ENCODE measurements at places on chromosomes 2 and 18. TPM values are rescaled to one million over a fixed set of nuclear protein-coding genes. Genes with fewer than 3 reads are reported as not detected.

GRCh38 chr2:120394764-120395163, 48.8 kb downstream of the INHBB start:
- DNase-seq: no peak

GRCh38 chr2:118321432-118322105, 233.3 kb downstream of the INSIG2 start:
- no peak for DNase-seq

DNA sequence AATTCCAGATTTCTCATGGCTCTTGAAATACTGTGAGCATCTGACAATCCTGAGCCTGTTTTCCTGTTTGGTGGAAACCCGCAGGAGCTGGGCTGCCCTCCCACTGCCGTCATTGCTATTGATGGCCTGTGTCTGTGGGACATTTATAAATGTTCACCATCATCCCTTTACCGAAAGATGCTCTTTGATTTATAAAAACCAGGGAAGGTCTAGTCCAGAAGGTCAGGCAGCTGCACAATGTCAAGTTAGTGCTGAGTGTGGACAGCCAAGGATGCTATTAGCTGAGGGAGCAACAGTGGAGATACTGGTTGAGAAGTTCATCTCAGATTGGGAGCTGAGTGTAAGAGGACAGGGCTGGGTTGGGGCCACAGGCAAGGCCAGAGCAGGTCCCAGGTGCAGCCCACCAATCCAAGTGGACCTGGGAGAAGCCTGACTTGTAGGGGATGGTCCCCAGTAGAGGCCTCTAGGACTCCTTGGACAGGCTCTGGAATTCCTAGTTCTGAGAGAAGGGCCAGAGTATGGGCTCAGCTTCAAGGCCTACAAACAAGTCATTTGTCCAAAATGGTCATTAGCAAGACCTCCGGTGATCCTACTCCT, 55.1 kb downstream of the COPS8 start:
- no peak for DNase-seq

DNA sequence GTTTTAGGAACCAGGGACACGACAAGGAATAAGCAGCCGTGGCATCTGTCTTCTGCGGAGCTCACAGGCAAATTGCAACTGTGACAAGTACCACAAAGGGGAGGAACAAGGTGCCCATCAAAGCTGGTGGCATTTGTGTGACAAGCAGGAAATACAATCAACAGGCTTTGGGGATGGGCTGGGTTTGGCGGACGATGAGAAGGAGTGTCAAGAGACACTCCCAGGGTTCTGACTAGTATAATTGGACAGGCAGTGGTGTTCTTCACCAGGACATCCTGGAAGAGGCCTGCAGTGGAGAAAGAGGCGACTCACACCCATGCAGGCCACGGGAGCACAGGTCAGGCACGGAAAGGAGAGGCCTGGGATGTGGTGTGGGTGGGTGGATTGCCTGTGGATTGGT, 14.2 kb upstream of the SPATA3 start:
- no peak for DNase-seq

DNA sequence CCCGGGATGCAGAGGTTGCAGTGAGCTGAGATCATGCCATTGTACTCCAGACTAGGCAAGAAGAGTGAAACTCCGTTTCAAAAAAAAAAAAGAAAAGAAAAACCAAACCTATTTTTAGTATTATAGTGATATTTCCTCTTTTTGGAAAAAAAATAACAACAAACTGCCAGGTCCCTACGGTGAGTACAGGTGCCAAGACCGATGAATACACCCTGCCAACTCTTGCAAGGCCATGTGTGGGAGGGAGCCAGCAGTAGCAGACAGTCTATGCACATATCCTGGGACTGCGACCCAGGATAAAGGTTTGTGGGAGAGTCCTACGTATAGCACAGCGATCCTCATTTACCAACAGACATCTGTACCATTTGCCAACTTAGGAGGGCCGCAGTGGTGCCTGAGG, 69.6 kb upstream of the DNMT3A start:
- DNase-seq: no peak

- no peak for DNase-seq
These were observed 159.3 kb upstream of the GULP1 start for GRCh38 chr2:188132385-188132784.

GRCh38 chr2:157735532-157735931, 106.9 kb upstream of the ACVR1C start:
- no peak for DNase-seq

DNA sequence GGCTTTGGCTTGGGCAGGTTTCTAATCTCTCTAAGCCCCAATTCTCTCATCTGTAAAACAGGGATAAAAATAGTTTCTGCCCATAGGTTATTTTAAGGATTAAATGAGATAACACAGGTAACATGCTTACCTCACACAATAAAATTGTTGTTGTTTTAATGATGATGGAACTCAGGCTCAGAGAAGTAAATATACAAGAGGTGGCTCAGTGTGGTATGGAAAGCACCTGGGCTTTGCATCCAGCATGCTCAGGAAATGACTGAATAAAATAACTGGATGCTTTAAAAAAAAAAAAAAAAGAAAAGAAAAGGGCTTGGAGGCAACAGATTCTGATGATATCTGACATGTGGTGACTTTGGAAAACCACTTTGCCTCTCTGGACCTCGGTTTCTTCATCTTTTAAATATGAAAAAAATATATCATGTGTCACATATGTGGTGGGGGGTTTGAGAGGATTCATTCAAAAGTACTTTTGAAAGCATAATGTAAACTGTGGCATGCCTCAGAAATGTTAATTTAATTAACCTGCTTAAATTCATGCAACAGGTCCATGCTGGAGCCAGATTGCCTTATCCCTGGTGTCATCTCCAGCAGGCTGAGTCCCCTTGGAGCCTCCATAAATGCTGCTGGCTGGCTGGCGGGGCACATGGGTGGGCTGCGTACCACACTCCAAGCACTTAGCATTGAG, 112.8 kb upstream of the CDC42EP3 start:
- no peak for DNase-seq

DNA sequence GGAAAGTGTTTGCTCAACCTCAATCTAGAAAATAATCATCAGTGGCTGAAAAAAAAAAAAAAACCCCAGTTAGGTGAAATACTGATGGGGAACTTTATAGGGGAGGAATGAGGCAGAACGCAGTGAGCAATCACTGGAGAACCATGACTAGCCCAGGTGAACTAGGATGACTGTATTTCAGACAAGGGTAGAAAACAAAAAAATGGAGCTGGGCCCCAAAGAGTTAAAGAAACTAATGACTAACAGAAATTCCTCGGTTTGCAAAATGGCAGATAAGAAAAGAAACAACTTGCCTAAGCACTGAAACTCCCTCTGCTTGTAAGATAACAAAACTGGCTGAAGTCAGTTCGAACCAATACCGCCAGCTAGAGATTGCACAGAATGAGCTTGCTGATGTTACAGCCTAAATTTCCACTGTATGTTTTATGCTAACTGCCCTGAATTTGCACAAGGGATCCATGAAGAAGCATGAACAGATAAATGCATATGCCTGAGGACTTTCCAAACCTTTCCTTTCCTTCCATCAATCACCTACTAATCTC, 245.9 kb downstream of the METTL4 start:
- DNase-seq: no peak

GRCh38 chr2:215382480-215382879, 53.4 kb downstream of the FN1 start:
- no peak for DNase-seq

GRCh38 chr2:29744976-29745375, 176.4 kb downstream of the ALK start:
- DNase-seq: no peak

DNA sequence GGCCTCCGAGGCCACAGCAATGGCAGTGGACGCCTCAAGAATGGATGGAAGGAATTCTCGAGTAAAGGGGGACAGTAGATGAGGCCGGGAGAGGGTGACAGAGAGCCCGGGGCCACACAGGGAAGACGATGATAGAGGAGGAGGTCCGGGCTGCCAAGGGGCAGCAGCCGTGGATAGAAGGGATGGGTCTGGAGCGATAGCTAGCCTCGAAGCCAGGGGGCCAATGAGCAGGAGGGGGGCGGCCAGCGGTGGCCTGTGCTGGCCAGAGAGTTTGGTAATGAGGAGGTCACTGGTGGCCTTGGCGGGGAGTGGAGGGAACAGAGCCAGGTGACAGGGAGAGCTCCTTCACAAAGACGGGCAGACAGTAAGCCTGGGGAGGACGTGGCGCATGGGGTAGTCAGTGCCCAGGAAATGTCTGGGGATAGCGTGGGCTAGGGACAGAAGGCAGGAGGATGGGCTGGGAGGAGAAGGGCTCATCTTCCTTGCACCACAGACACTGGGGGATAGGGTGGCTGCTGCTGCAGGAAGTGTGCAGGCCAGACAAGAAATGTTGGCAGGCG, 87.8 kb upstream of the ASB18 start:
- DNase-seq: no peak

GRCh38 chr18:60870261-60871153, 462.7 kb upstream of the CDH20 start:
- no peak for DNase-seq

DNA sequence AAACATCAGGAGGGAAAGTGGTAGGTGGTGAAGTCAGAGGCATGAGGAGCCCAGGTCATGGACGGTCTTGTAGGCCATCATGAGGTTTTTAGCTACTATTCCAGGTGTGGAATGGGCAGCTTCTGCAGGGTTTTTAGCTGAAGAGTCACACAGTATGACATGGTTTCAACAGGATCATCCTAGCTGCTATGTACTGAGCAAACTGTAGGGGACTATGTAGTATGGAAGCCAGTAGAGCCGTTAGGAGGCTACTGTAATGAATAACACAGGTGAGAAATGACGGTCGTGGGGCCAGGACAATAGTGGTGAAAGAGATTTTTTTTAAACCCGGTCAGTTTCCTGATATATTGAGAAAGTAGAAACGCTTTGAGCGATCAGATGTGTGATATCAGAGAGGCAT, 167.6 kb upstream of the FN1 start:
- DNase-seq: no peak

- DNase-seq: no peak
These were observed 285.5 kb downstream of the PHLPP1 start for GRCh38 chr18:63000839-63001238.

- no peak for DNase-seq
These were observed 280.1 kb upstream of the SALL3 start for GRCh38 chr18:78699499-78699898.

GRCh38 chr2:69118609-69119008, 105.6 kb downstream of the ANTXR1 start:
- no peak for DNase-seq

GRCh38 chr18:13266218-13267100, 47.9 kb downstream of the LDLRAD4 start:
- DNase-seq: peak; percentile 20

DNA sequence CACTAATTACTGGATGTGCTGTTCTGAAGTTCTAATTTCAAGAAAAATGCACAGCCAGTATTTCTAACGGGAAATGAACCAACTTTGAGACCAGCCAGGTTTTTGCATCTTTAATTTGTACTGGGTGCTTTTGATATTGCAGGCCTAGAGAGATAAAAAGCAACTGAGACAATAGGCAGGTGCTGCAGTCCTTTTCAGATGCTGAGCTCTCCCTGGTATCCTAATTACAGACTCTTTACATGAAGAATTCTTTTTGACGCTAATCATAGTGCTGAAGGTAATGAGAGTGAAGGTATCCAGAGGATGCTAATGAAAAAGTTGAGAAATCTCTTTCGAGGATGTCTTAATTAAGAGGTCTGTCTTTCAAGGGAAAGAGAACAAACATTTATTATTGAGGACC, 85.1 kb downstream of the SERPINB8 start:
- no peak for DNase-seq

Gene OTOF
- 6.9 TPM for total RNA-seq

Gene MBOAT2
- total RNA-seq: 4.5 TPM

Gene VWA3B
- not detected for total RNA-seq

Gene C2orf72
- total RNA-seq: 0.15 TPM

Gene DTNA
- not detected for total RNA-seq

Gene GKN2
- not detected for total RNA-seq

Gene C2orf78
- not detected for total RNA-seq

Gene RAX
- not detected for total RNA-seq

Gene RBM43
- 1.9 TPM for total RNA-seq

Gene CNDP2
- total RNA-seq: 164 TPM

Gene MAL
- 264 TPM for total RNA-seq

Gene SOCS6
- 3.7 TPM for total RNA-seq

Data from activated T-helper 1 cell treated with anti-CD3 and anti-CD28 coated beads, Interleukin-12 subunit alpha, Interleukin-12 subunit beta, Interleukin-2, Interleukin-4 antibody, amounts not matched to agents 30 ng/mL and 10 ng/mL and 1 ng/mL, durations not matched to agents 14 hours and 24 hours and 36 hours (primary cell).